ENCODE measurements at places on chromosomes 6 and 20. TPM values are rescaled to one million over a fixed set of nuclear protein-coding genes. Genes with fewer than 3 reads are reported as not detected.
A peak's percentile ranks its signal among the peaks of the same experiment; 100 is the strongest.

The CD24 gene
- total RNA-seq = 2,350 TPM

- no peak for DNase-seq
These were observed 41.3 kb downstream of the UQCC2 start for GRCh38 chr6:33670086-33670660.

DNA sequence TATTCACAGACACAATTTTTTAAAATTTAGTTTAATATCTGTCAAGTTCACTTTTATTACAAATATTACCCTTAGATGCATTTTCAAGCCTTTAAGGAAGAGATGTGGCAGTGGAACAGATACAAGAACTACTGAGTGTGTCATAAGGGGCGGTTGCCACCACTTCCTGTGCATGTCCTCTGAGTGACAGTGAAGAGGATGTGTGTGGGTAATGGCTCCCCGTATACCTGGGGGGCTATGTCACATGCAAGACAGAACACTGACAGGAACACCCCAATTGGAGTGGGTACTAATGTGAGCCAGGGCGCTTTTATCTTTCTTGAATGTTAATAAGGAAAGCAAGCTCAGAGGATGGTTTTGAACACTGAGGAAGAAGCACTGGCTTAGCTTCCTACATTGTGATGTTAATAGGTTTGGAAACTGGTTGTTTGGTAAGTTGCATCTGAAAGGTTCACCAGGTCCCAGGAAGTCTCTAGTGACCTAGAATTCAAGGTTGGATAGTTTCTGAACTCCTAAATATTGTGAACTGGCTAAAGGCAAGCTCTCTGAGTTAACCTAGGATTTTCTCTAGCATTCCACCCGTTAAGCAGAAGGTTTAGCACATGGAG, 83.4 kb upstream of the ASF1A start:
- no peak for DNase-seq

The WFDC12 gene
- total RNA-seq = 1.4 TPM

The SIRPB1 gene
- total RNA-seq = 8.2 TPM

The RAB5IF gene
- total RNA-seq = 71.0 TPM

DNA sequence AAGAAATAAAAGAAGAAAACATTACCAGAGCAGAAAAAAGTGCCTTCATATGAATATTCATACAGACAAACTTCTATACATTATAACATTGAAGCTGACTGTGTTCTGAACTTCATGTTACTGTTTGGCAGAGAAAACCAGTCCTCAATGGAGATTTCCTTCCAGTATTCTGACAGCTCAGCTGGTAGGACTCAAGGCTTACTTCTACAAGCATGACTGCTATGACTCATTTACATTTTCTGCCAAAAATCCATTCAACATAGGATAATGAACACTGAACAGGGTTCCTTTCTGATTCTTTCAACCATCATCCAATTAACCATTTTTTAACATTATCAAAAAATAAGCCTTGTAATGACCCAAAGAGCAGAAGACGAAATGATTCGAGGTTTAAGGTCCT, 25.4 kb downstream of the COL9A1 start:
- DNase-seq = peak; percentile 64

DNA sequence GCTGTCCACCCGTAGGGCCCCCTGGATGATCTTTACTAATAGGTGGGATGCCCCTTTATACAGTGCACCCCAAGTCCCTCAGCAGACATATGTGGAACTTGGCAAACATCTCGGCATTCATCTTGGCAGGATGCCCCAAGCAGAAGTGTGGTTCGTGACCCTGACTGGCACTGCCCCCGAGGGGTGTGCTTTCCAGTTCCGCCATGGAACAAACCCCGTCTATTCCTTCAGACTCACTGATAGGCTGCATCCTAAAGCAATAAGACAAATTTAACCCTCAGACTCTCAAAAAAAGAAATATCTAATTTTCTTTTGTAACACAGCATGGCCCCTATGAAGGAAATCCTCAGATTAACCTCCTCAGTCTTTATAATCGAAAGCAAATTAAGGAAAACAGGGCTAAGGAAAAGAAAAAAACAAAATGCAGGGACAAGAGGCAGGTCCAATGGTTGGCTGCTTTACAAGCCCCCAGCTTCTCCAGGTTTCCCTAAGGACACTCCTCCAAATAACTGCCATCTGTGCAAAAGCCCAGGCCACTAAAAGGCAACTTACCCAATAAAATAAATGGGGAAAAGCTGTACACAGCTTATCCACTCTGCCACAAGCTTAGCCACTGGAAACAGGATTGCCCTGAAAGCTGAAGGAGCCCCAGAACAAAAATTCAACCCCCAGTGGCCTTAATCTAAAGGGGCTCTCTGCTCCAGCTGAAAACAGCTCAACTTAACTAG, 30.5 kb upstream of the RIPK1 start:
- no peak for DNase-seq

DNA sequence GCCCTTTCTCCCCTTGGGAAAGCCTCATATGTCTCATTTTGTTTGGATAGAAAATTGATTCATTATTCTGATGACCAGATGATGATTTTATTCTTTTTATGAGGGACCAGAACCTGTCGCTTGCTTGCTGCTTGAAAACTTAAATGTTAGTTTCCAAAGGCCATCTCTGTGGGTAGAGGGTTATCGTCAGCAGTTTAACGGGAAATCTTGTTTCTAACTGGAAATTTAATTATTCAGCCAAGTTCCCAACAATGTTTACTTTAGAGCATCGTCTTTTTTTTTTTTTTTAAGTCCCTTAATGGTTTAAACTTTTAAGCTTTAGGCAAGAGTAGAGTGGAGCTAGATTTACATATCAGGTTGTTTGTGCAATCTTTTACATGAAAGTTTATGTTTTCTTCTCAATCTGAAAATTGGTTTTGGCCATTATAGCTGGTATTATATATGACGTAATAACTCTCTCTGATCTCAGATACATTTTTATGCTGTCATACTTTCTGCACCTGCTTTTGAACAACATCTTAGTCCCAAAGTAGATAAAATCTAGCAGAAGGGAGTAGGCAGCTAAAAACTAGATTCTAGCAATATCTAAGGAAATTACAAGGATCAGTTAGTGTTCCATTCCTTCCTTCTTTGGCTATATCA, 93.9 kb downstream of the FOXO3 start:
- no peak for DNase-seq

DNA sequence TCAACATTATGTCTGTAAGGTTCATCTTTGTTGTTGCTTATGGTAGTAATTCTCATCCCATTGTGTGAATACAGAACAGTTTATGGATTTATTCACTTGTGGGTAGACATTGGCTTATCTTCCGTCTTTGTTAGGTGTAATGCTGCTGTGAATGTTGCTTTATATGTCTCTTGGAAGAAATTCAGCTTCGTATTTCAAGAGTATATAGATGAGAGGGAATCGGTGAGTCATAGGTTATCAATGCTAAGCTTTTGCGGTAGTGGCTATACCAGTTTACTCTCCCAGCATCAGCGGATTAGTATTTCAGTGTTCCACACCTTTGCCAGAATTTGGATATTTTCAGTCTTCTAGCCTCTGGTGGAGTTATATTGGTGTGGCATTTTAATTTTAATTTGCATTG, 77.8 kb downstream of the ZFAND3 start:
- no peak for DNase-seq

GRCh38 chr6:87093651-87094050, 1.3 kb downstream of the CGA start:
- DNase-seq = no peak

GRCh38 chr6:409370-409972, 17.9 kb downstream of the IRF4 start:
- DNase-seq = no peak

The LINC00237 gene
- total RNA-seq = not detected

The IL17F gene
- not detected for total RNA-seq
